ENCODE measurements at places on chromosomes 2 and 18.

GRCh38 chr18:42100911-42101310, 145.9 kb downstream of the PIK3C3 start:
- no peaks in the 10 kb centered on the region for H3K27me3 ChIP-seq
- DNase-seq: no peak
- H3K27ac ChIP-seq: no peak overlapping the region
- no peaks in the 10 kb centered on the region for H3K4me1 ChIP-seq
- H3K4me3 ChIP-seq: no peak overlapping the region

- H3K27me3 ChIP-seq: no peaks in the 10 kb centered on the region
- no peaks in the 10 kb centered on the region for H3K36me3 ChIP-seq
- H3K27ac ChIP-seq: no peak overlapping the region
- H3K4me3 ChIP-seq: no peak overlapping the region
- H3K4me1 ChIP-seq: peaks cover 4% of the 10 kb centered on the region
These were observed 71.2 kb upstream of the FOSL2 start for GRCh38 chr2:28321426-28321825.

- H3K4me3 ChIP-seq: no peak overlapping the region
- H3K27me3 ChIP-seq: no peaks in the 10 kb centered on the region
- H3K36me3 ChIP-seq: peaks cover 25% of the 10 kb centered on the region
- H3K4me1 ChIP-seq: peaks cover 5% of the 10 kb centered on the region
- DNase-seq: no peak
These were observed 281.5 kb downstream of the NEDD4L start for GRCh38 chr18:58325494-58325893.

GRCh38 chr2:177689623-177690022, 297.1 kb downstream of the AGPS start:
- H3K4me3 ChIP-seq: no peak overlapping the region
- no peaks in the 10 kb centered on the region for H3K4me1 ChIP-seq
- no peaks in the 10 kb centered on the region for H3K27me3 ChIP-seq
- no peak for DNase-seq
- H3K36me3 ChIP-seq: no peaks in the 10 kb centered on the region

- DNase-seq: no peak
- H3K27me3 ChIP-seq: no peaks in the 10 kb centered on the region
- H3K36me3 ChIP-seq: peaks cover 20% of the 10 kb centered on the region
These were observed 29.5 kb upstream of the NFU1 start for GRCh38 chr2:69466728-69467127.

DNA sequence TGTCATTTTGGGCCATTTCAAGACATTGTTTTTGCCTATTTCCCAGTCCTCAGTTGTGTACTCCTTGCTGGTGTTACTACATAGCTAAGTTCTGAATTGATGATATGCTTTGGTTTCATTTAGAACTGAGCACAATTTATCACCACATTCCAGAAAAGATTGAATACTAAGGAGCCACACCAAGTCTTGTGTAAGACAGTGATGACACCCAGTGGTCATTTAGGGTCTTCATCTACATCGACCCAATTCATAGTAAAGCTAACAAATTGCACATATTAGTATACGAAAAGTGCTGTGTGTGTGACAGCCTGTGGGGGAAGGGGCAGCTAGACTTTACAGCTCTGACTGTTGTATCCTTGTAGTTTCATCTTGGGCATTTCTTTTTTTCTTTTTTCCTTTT, 10.9 kb upstream of the DLX2 start:
- no peak overlapping the region for H3K4me3 ChIP-seq
- no peak overlapping the region for H3K27ac ChIP-seq
- H3K36me3 ChIP-seq: no peaks in the 10 kb centered on the region
- DNase-seq: no peak
- H3K4me1 ChIP-seq: no peaks in the 10 kb centered on the region
- peaks cover 43% of the 10 kb centered on the region for H3K27me3 ChIP-seq

DNA sequence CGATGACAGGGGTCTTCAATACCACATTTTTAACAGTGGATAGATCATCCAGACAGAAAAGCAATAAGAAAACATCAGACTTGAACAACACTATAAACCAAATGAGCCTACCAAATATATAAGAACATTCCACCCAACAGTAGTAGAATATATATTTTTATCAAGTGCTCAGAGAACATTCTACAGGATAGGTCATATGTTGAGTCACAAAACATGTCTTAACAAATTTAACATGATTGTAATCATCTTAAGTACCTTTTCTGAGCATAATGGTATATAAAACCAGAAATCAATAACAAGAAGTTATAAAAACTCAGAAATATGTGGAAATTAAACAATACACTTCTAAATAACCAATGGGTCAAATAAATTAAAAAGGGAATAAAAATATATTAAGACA, 194.0 kb upstream of the CYP26B1 start:
- H3K4me1 ChIP-seq: no peaks in the 10 kb centered on the region
- no peak for DNase-seq
- H3K27me3 ChIP-seq: no peaks in the 10 kb centered on the region
- no peaks in the 10 kb centered on the region for H3K36me3 ChIP-seq
- no peak overlapping the region for H3K4me3 ChIP-seq
- H3K27ac ChIP-seq: no peak overlapping the region

DNA sequence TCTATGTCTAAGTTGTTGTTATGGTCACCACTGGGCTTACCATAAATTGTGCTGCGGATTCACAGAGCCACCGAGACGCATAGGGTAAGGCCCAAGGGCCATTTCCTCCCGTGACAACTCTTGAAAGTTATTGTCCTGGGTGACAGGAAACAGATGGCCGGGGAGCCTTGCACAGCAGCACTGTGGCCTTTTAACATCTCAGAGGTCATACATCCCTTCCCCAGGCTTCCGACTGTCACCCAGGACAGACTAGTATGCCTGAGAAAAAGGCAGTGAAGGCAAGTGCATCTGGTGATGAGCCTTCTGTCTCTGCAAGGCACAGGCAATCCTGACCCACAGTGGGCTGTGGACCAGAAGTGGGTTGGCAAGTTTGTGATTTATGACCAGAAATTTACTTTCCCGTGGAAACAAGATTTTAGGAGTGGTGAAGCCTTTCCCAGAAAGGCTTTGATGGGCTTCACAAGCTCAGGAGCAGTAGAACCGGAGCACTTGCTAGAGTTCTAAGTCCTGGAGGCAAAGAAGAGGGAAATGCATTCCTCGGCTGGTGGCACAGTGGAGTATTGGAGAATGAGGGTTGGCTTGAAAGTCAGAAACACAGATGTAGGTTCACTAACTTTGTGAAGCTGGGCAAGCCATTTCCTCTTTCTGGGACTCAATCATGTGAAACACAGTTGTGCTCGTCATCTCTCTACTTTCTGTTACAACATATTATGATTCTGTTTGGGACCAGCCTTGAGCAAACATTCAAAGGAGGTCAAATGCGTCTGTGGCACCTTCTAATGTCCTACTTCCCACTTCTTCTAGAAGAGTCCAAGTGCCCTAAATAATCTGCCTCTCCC, 2.0 kb upstream of the CAPN14 start:
- no peak for DNase-seq
- H3K4me3 ChIP-seq: no peak overlapping the region
- no peaks in the 10 kb centered on the region for H3K27me3 ChIP-seq
- H3K4me1 ChIP-seq: no peaks in the 10 kb centered on the region

GRCh38 chr2:100692906-100693305, 127.0 kb upstream of the NPAS2 start:
- no peak for DNase-seq
- no peaks in the 10 kb centered on the region for H3K36me3 ChIP-seq
- H3K27me3 ChIP-seq: no peaks in the 10 kb centered on the region
- H3K4me1 ChIP-seq: no peaks in the 10 kb centered on the region

DNA sequence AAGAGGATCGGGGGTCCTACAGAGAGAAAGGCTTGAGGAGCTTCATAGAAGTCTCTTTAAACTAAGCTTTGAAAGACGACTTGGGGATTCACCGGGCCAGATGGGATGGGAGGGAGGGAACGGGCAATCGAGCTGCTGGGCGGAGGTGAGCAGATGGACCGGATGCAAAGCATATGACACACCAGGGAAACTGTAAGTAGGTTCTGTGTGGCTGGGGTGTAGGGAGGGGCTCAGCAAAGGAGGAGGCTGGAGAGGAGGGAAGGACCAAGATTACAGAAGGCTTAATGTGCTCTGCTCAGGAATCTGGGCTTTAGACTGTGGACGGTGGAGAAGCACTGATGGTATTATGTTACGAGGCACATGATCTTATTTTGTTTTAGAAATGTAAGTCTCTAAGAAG, 131.5 kb downstream of the MAIP1 start:
- H3K4me1 ChIP-seq: no peaks in the 10 kb centered on the region
- H3K4me3 ChIP-seq: no peak overlapping the region
- H3K27ac ChIP-seq: no peak overlapping the region
- H3K36me3 ChIP-seq: no peaks in the 10 kb centered on the region
- no peaks in the 10 kb centered on the region for H3K27me3 ChIP-seq
- no peak for DNase-seq

- no peaks in the 10 kb centered on the region for H3K36me3 ChIP-seq
- H3K4me1 ChIP-seq: no peaks in the 10 kb centered on the region
- H3K27ac ChIP-seq: no peak within 1 kb of the TSS
- peaks cover 13% of the 10 kb centered on the region for H3K27me3 ChIP-seq
- no peak for DNase-seq
- no peak within 1 kb of the TSS for H3K4me3 ChIP-seq
These were observed at the start of gene ASB18 for GRCh38 chr2:236264256-236264655. Gene ASB18 (minus strand): TSS chr2:236264406. CDS start chr2:236264345, 61 bp downstream.

DNA sequence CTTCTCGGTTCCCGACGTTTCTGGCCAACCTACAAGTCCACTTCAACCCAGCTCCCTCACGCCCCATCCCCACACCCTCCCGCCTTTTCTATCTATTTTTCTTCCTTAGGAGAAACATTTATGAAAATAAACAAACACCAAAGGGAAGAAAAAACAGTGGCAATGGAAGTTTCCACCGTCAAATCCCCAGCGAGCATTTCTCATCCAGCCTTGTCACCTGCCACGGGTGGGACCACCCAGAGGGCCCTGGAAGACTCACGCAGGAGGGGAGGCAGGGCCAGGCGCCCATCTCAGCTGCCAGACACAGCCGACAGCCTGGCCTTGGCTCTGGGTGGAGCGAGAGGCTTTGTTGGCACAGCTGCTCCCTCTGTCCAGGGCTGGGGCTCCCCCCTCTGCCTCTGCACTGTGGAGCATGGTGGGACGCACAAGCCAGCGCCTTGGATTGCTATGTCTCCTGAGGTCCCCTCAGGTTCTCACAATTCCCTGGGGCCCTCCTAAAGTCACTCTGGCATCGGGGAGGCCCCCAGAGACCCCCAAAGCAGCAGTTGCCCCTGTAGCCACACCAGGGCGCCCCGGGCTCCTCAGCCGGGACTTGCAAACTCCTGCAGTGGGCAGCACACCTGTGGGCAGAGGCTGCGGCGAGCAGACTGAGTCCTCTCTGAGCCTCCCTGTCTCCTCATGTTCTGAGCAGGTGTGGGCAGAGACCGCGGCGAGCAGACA, 395.7 kb upstream of the SALL3 start:
- DNase-seq: no peak
- no peak overlapping the region for H3K27ac ChIP-seq
- no peaks in the 10 kb centered on the region for H3K27me3 ChIP-seq
- H3K36me3 ChIP-seq: no peaks in the 10 kb centered on the region
- H3K4me1 ChIP-seq: no peaks in the 10 kb centered on the region
- no peak overlapping the region for H3K4me3 ChIP-seq

- no peak overlapping the region for H3K4me3 ChIP-seq
- no peaks in the 10 kb centered on the region for H3K27me3 ChIP-seq
- peak; percentile 59 for DNase-seq
- H3K36me3 ChIP-seq: peaks cover 24% of the 10 kb centered on the region
- H3K4me1 ChIP-seq: peaks cover 56% of the 10 kb centered on the region
- peak overlapping the region; percentile 72 for H3K27ac ChIP-seq
These were observed 38.1 kb downstream of the ATOH8 start for GRCh38 chr2:85791704-85792565.

- no peak overlapping the region for H3K27ac ChIP-seq
- no peak overlapping the region for H3K4me3 ChIP-seq
- no peak for DNase-seq
- H3K27me3 ChIP-seq: no peaks in the 10 kb centered on the region
These were observed 134.9 kb upstream of the KYNU start for GRCh38 chr2:142742371-142743214.

GRCh38 chr2:104539649-104540048, 314.3 kb upstream of the POU3F3 start:
- no peaks in the 10 kb centered on the region for H3K36me3 ChIP-seq
- no peak overlapping the region for H3K4me3 ChIP-seq
- no peaks in the 10 kb centered on the region for H3K4me1 ChIP-seq
- DNase-seq: no peak
- no peak overlapping the region for H3K27ac ChIP-seq

DNA sequence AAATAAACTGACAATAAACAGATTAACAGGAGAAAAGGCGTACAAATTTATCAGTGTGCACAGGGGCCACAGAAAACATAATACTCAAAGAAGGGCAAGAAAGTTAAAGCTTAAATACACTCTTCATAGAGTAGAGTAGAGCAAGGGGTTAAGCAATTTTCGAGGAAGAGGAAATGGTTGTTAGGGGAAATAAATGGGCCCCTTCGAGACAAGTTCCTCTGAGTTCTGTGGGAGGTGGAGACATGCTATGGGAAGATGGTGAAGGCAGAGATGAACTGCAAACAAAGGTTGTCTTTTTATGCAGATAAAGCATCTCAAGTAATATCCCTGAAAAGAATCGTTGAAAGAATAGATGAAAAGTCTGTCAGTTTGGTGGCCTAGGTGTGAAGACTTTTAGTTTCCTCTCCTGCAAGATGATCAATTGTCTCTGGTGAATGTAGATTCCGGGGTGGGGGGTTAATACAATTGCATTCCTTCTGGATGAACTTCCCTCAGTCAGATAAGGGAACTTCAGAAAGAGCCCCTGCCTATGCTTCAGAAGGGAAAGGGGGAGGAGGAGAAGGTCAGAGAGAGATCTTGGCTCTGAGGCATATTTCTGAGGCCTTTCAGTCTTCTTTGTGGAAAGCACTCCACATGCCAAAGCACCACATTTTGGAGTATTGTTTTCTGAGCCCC, 127.0 kb downstream of the METTL4 start:
- no peak overlapping the region for H3K27ac ChIP-seq
- no peak overlapping the region for H3K4me3 ChIP-seq
- no peaks in the 10 kb centered on the region for H3K36me3 ChIP-seq
- H3K27me3 ChIP-seq: no peaks in the 10 kb centered on the region
- H3K4me1 ChIP-seq: no peaks in the 10 kb centered on the region

- H3K36me3 ChIP-seq: no peaks in the 10 kb centered on the region
- H3K4me1 ChIP-seq: no peaks in the 10 kb centered on the region
- H3K4me3 ChIP-seq: no peak overlapping the region
- no peaks in the 10 kb centered on the region for H3K27me3 ChIP-seq
- no peak overlapping the region for H3K27ac ChIP-seq
These were observed 92.8 kb downstream of the VIT start for GRCh38 chr2:36789181-36789804.

DNA sequence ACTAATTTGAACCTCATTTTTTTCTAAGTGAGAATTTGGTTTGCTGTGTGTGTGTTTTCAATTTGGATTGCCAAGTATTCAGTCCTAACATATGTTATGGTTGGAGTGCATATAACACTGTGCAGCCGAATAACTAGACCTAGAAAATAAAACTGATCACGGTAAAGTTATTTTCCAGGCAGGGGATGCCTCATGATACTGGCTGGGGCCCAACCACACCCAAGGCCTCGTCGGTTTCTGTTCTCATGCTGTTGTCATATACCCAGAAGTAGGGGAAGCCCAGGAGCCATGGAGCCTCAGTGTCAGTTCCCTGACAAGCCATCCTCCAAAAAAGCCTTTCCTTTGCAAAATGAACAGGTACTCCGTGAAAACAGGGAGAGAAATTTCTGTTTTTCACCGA, 160.2 kb downstream of the GBX2 start:
- H3K4me1 ChIP-seq: no peaks in the 10 kb centered on the region
- DNase-seq: no peak
- H3K36me3 ChIP-seq: no peaks in the 10 kb centered on the region
- no peak overlapping the region for H3K27ac ChIP-seq

GRCh38 chr2:182763311-182763912, 47.4 kb downstream of the DNAJC10 start:
- no peaks in the 10 kb centered on the region for H3K4me1 ChIP-seq
- H3K27ac ChIP-seq: no peak overlapping the region
- H3K27me3 ChIP-seq: no peaks in the 10 kb centered on the region
- H3K36me3 ChIP-seq: peaks cover 64% of the 10 kb centered on the region

All from upper lobe of right lung (tissue), 1 donor.